ENCODE measurements at places on chromosomes 5 and 9. TPM values are rescaled to one million over a fixed set of nuclear protein-coding genes. Genes with fewer than 3 reads are reported as not detected.

GRCh38 chr5:78359831-78360673 lies at the start of gene SCAMP1:
Gene SCAMP1 (plus strand): TSS chr5:78360617. CDS start chr5:78360672, 55 bp downstream.
- H3K27me3 ChIP-seq = no peaks in the 10 kb centered on the region
- H3K27ac ChIP-seq = peak within 1 kb of the TSS; percentile 93
- H3K4me3 ChIP-seq = peak within 1 kb of the TSS; percentile 86
- peaks cover 22% of the 10 kb centered on the region for H3K4me1 ChIP-seq

DNA sequence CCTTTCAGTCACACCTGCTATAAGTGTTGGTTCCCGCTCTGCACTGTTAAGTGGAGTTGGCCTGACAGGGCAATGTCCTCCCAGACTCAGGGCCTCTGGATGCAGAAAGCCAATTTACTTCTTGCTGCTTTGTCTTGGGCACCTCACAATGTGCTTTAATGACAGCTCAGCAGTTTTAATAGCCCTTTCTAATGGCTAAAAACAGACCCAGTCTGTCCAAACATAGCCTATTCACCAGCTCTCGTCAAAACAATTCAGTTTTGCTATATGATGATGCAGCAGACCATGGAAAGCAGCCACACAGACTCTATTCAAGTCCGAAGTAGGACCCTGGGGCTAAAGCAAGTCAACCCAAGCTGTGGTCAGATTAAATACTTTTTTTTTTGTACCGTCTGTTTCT lies 529.1 kb upstream of the SEMA6A start:
- no peaks in the 10 kb centered on the region for H3K27me3 ChIP-seq
- H3K4me3 ChIP-seq = no peak overlapping the region
- no peak overlapping the region for H3K27ac ChIP-seq
- H3K4me1 ChIP-seq = no peaks in the 10 kb centered on the region
- H3K36me3 ChIP-seq = no peaks in the 10 kb centered on the region

GRCh38 chr5:170434966-170435605 lies 45.9 kb upstream of the KCNMB1 start:
- no peaks in the 10 kb centered on the region for H3K27me3 ChIP-seq
- no peak overlapping the region for H3K27ac ChIP-seq
- no peaks in the 10 kb centered on the region for H3K4me1 ChIP-seq
- H3K4me3 ChIP-seq = no peak overlapping the region

CMYA5 gene
- total RNA-seq = 33.9 TPM

TMEM161B gene
- total RNA-seq = 20.9 TPM

SEC16A gene
- 69.1 TPM for total RNA-seq
